ENCODE measurements at places on chromosomes 7 and 10.

- no peak for DNase-seq
Observed at GRCh38 chr7:51601461-51601860, 284.9 kb upstream of the COBL start.

GRCh38 chr7:23710000-23710399 is at the start of gene STK31:
STK31 (plus strand) TSS chr7:23710219; CDS start chr7:23710286, 67 bp downstream.
- no peak for DNase-seq

DNA sequence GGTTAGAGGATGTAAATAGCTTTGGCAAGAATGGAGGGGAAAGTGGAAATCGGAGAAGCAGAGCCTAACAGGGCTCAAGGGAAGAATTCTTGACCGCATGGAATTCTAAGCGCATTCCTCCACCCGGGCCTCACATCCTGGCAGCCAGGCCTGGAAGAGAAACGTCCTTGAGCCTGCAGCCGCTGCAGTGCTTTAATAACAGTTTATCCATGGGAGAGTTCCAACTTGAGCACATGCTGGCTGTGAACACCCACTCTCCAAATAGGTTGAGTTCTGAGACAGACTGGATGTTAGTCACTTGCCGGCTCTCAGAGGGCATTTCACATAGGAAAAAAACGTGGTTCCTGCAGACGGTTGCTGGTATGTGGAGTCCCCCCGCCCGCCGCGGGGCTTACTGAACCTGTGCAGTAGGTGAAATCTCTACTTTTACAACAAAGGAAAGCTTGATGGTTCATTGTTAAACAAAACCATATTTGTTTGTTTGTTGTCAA is 61.4 kb upstream of the STEAP1B start:
- DNase-seq, result peak; percentile 75

- DNase-seq, result peak; percentile 82
Observed at GRCh38 chr10:71766717-71767419, 6.5 kb downstream of the VSIR start.

GRCh38 chr10:123559066-123559822 is 106.9 kb upstream of the GPR26 start:
- DNase-seq, result peak; percentile 45

DNA sequence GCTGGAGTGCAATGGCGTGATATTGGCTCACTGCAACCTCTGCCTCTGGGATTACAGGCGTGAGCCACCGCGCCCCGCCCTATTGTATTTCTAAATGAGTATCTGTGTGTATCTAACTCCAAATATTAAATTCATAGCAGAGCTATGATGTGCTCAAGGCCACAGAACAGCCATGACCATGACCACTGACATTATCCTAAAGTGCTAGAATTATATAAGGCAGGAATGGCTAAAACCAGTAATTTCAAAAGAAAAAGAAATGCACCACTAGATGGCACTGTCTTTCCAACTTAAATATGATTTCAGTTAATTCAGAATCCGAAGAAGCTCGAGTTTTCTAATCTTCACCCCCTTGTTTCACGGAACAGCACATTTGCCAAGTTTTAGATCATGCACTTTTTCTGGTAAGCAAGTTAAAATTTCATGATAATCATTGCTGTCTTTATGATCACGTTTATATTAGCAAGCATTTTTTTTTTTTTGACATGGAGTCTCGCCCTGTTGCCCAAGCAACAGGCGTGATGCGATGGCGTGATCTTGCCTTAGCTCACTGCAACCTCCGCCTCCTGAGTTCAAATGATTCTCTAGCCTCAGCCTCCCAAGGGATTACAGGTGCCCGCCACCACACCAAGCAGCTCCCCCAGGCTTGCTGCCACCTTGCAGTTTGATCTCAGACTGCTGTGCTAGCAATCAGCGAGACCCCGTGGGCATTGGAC is 65.3 kb downstream of the OR13A1 start:
- no peak for DNase-seq

DNA sequence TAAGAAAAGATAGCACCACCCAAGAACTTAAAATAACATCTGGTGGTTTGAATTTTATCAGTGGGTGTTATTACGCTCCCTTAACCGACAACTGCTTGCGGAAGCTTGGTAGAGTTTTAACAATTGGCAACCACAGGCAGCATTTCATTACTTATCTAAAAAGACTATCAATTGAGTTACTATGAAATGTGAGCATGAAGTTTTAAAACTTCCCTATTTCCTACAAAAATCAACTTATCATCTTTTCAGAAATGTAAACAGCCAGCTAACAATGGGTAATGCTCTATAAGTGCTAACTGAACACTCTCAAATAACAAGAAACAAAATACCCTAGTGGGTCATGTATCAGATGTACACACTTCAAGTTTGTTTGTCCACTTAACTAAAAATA is 68.8 kb downstream of the OSBPL3 start:
- DNase-seq, result no peak

All from left ventricle myocardium inferior (tissue), 1 donor.